ENCODE measurements at places on chromosomes 2 and 18. TPM values are rescaled to one million over a fixed set of nuclear protein-coding genes. Genes with fewer than 3 reads are reported as not detected.

GRCh38 chr2:216534809-216535208 lies 36.2 kb downstream of the RPL37A start:
- DNase-seq, result no peak

DNA sequence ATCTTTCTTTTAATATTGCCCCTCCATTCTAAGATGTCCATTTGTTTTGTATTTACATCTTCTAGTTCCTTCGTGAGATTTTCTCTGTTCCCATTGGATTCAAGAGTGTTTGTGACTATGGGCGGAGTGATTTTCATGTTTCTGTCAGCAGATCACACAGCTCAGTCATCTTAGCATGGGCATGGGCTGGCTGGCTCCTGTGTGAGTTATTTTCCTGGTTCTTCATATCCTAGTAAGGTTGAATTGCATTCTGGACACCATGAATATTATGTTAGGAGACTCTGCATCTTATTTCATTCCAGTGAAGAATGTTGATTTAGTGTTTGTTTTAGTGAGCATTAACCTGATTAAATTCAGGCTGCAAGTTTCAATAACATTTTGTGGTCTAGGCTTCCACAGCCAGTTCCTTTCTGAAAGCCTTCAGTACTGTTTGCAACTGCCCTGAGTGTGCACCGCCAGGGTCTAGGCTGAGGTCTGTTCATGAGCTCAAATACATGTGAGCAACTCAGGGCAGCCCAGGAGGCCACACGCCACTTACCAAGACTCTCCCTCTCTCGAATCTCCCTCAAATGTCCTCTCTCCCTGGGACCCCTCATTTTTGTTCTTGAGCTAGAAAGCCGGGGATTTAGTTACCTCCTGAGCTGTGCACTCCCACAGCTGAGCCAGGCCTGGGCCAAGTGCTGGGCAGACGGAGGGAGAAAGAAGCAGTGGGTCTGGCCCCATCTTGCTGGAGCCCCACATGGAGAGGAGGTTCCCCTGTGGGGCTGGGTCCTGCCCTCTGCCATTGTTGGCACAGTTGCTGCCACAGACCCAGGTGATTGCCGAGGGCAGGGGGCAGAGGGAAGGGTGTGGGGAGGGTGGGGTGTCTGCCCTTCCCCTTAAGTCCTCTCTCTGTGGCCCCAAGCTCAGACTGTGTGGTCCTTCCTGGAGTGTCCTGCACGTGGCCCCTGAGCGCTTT lies 145.9 kb downstream of the RTP5 start:
- no peak for DNase-seq

The EHD3 gene
- 4.4 TPM for total RNA-seq

- DNase-seq, result no peak
These were observed 138.0 kb upstream of the ASB18 start for GRCh38 chr2:236402033-236402790.

The ASB18 gene
- total RNA-seq, result not detected

Measured in A673 (cell line).